Stimulated activated CD4-positive, alpha-beta T cell treated with anti-CD3 and anti-CD28 coated beads, Interleukin-12 subunit alpha, Interleukin-12 subunit beta, amount 100 ng/mL, for 4 hours (primary cell): ENCODE measurements at places on chromosomes 6 and 20.

GRCh38 chr6:132247381-132248159 is 153.7 kb downstream of the MOXD1 start:
- DNase-seq: no peak

GRCh38 chr6:98747960-98748359 is 86.4 kb upstream of the POU3F2 start:
- no peak for DNase-seq

GRCh38 chr6:148479497-148479896 is 136.9 kb downstream of the SASH1 start:
- DNase-seq: no peak

- DNase-seq: no peak
Measured at GRCh38 chr6:17593246-17593645, 6.9 kb upstream of the FAM8A1 start.
